ENCODE measurements at places on chromosomes 7 and 10.
A peak's percentile ranks its signal among the peaks of the same experiment; 100 is the strongest.

- no peak for DNase-seq
Measured at GRCh38 chr7:99042957-99043356, 101.0 kb downstream of the SMURF1 start.

DNA sequence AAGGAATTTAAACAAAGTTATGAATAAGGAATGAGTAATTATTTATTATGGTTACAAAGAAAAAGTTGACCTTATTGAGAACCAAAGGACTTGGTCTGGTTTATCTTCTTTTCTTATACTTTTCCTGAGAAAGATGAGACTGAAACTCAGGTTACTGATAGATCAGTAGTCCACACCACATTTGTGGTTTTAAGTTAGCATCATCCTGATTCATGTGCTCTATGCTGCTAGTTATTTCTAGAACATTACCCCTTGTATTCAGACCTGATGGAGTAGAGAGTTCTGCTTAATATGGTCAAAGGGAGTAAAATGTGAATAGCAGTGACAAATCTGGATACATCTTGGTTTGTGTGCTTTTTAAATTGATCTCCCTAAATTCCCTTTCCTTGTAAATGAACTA lies 63.8 kb downstream of the FOXP2 start:
- no peak for DNase-seq

- no peak for DNase-seq
Measured at GRCh38 chr7:30700941-30701340, 18.7 kb upstream of the CRHR2 start.

- no peak for DNase-seq
Measured at GRCh38 chr7:137820677-137821420, 25.9 kb downstream of the DGKI start.

DNA sequence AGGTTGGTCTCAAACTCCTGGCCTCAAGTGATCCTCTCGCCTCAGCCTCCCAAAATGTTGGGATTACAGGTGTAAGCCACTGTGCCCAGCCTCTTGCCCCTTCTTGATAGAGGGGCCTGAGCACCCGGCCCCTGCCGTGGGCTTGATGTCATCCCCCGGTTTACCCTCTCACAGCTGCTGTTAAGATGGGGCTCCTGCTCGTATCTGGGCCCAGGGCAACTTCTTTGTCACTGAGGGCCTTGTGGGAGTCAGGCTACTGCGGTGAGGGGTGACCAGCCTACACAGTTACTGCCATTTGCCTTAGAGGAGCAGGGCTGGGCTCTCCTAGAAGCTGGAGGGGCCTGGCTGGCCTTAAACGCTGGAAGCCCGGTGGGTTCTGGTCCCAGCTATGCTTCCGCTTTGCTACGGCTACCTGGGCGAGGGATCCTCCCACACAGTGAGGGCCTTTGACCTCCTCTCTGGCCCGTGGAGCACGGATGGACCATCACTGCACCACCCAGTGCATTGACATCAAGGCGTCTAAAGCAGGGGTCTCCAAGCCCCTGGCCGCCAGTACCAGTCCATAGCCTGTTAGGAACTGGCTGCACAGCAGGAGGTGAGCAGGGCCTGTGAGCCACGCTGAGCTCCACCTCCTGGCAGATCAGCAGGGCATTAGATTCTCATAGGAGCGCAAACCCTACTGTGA lies 1.1 kb upstream of the TMEM130 start:
- no peak for DNase-seq

GRCh38 chr7:84700563-84701370 lies 486.1 kb downstream of the SEMA3D start:
- DNase-seq = no peak

DNA sequence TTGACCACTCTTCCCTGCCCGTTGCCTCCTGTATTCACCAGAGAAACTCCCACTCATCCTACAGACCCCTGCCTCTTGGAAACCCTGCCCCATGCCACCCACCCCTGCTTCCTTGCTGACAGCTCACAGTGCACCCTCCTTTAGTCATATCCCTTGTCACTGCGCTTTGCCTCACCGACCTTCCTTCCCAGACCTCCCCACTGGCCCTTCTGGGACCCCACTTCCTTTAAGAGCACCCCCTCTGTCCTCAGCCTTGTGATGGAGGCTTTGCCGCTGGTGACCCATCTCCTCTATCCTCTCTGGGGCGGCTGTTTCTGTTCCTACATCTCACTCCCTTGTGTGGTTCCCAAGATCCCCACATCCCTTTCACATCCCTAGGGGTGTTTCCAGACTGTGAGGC lies 92.8 kb upstream of the ZMIZ1 start:
- no peak for DNase-seq

GRCh38 chr10:5497948-5498730 lies 1.2 kb downstream of the CALML5 start:
- no peak for DNase-seq

DNA sequence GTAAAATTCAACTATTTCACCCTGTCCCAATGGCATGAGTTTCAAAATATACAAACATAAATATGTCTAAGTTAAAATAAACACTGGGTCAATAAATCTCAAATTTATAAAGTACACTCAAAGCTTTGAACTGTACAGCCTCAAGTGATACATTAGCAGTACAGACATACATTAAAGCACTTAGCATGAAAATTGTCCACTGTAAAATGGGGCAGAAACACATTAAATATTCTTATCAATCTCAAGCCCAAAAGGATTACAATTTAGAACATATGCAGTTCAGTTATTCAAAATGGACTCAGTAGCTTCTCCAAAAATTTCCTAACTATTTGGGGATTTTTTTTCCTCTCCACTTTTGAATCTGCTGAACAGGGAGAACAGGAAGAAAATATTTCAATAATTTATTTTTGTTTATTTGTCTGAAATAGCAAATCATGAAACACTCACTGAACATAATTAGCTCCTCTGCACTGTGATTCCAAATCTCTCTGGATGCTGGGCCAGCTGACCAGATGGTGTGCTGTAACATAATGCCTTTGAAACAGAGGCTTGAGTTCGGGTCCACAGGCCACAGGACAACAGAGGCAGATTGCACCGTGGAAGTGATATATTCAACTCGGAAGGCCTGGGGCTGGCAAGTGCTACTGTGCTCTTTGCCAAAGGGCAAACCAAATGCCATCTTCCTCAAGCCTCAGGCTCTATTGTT lies 248.9 kb upstream of the LRRN3 start:
- no peak for DNase-seq

DNA sequence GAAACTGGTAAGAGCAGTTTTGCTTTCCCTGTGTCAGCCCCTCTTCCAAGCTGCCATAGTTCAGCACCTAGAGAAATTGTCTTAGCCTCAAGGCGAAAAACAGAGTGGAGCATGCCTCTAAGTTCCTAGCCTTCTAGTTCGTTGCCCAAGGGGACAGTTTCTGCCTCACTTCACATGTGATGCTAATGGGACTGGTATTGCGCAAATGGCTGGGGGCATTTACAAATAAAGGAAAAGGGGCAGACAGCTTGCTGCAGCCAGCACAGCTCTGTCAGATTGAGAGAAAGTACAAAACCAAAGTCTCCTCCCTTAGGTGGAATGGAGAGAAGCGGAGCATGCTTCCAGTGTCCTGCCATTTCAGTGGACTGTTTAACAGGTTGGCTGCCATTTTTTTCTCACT lies 567.7 kb downstream of the ETV1 start:
- no peak for DNase-seq

DNA sequence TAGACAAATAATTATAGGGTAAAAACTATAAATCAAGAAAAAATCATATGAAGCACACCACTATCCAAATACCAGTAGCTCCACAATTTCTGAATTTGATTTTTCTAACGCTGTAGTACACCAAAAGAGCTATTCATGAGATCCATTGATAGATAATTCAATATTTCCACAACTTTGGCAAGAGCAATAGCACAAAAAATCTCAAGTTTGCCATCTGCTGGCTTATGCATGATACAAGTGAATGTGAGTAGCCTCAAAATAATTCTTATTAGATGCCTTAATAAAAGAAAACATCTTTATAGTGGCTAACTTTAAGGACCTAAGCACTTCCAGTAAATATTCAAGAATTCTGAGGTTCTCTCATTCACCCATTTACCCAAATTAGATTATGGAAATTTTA lies 2.2 kb upstream of the TMEM196 start:
- no peak for DNase-seq

- no peak for DNase-seq
Measured at GRCh38 chr10:61663466-61663865, 737 bp downstream of the CABCOCO1 start.

DNA sequence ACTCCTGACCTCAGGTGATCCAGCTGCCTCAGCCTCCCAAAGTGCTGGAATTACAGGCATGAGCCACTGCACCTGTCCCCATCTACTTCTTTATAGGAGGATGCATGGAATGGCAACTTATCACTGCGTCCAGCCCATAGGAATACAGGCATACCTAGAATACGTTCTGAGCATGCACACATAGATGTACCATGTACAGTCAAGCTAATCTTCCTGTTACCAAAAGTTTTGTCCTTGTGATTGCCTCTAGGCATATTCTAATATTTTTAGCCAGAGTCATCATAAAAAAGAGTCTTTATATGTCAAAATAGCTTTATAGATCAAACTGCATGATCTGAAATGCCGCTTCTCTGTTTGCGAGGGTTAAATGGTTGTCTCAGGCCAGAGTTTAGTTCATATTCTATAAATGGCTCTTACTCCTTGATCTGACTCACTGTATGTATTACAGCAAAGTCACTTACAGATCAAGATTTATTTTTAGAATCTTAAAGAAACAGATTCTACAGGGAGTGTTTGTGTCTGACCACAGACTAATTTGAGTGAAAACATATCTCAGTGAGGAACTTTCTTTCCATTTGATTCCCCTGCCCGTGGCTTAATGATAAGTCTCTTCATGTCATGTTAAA lies 210.9 kb downstream of the CREB5 start:
- no peak for DNase-seq

GRCh38 chr7:129778770-129779601 lies 167.5 kb downstream of the NRF1 start:
- no peak for DNase-seq

DNA sequence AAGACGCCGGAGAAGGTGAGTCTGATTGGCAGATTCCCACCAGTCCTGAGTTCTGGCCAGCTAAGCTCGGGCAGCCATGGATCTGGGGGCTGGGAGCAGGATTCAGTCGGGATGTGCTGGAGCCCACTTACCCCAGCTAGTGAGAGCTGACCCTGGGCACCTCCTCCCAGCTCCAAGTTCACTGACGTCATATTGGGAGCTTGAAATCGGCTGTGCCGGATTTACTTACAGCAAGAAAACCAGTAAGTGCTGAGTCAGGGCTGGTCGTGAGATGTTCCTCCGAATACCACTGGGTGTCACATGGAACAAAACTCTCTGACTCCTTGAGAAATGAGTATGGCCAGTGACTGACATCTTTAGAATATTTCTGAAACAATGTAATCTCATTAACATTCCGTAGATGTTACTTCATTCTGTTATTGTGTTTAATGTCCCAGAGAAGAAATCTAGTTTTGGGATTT lies 621.2 kb downstream of the SDK1 start:
- DNase-seq = no peak

GRCh38 chr10:131180086-131180485 lies 131.4 kb downstream of the TCERG1L start:
- no peak for DNase-seq

- no peak for DNase-seq
Measured at GRCh38 chr10:110360857-110361474, 56.2 kb upstream of the SMNDC1 start.

GRCh38 chr7:43491984-43492383 lies 90.9 kb upstream of the STK17A start:
- no peak for DNase-seq

DNA sequence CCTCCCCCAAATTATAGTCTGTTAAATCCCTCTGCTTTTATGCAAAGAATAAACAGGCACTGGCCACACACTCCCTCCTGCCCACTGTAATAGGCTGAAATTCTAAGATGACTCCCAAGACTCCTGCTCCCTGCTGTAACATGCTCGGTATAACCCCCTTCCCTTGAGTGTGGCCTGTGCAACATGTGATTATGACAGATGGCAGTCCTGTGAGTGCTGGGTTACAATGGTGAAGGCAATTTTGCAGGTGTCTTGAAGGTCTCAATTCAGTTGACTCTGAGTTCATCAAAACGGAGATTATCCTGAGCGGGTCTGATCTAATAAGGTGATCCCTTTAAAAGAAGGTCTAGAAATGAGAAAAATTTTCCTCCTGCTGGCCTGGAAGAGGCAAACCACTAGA lies 55.9 kb downstream of the CREB3L2 start:
- no peak for DNase-seq

- DNase-seq = peak; percentile 3
Measured at GRCh38 chr7:44858161-44858560, 10.3 kb upstream of the H2AZ2 start.

GRCh38 chr7:20696803-20697333 lies 81.4 kb downstream of the ABCB5 start:
- peak; percentile 61 for DNase-seq

GRCh38 chr10:45443101-45444009 lies 69.3 kb downstream of the ALOX5 start:
- no peak for DNase-seq

DNA sequence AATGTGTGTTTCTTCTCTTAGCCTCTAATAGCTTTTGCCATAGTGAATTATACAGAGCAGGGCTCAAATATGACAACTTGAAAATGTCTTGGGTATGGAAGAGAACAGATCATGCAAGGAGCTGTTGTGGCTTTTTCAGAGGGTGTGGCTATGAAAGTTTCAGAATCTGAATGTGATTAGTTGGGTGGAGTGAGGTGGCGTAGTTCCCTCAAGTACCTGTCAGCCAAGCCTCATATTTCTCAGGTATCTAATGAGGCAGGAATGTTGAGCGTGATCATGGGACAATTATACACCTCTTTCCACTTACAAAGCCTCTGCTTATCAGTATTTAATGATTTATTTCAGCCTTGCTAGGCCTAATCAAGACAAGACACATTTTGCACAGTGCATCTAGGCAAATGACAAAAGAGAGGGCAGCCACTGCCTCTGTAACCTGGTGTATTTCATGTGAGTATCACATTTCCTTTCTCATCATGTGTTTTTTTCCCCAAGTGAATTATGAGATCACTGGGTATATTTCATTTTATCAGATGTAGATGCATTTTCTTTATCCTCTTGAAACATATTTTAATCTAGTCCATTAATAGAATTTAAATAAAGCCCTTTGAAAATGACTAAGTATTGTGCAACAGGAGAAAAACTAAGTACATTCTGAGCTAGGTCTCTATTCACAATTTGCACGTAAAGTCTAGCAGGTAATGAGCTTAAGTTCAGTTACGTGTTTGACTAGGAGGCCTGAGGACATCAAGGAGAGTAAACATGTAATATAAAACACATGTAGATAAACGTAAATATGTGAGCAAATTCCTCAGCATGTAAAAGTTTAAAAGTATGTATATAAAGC lies 644.4 kb upstream of the IGFBP3 start:
- DNase-seq = no peak

GRCh38 chr7:92880212-92881090 lies 44.1 kb upstream of the CDK6 start:
- peak; percentile 11 for DNase-seq
